ENCODE measurements at places on chromosomes 5 and 9.

GRCh38 chr9:111815285-111816070 is 20.7 kb upstream of the SHOC1 start:
- no peak for DNase-seq

GRCh38 chr5:110475529-110475928 is 250.9 kb downstream of the TMEM232 start:
- no peak for DNase-seq

DNA sequence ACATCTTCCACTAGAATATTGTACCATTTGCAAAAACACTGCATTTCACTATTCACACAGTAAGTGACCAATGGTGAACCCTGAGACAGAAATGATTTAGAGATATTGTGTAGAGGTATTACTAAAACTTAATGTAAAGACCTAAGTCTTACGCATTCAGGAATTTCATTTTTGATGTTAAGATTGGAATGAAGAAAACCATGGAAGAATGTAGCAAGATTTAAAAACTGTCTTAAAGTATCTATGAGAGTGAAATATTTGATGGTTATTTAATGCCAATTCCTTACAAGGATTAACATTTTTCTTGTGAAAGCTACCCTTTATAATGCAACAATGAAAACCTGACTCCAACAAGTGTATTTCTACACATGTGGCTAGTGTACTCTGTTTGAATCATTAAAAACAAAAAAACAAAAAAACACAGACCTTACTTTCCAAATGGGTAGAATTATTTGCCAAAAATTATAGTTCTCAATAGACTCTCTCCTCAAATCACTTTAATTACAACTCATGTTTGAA is 172.0 kb downstream of the NNT start:
- no peak for DNase-seq

DNA sequence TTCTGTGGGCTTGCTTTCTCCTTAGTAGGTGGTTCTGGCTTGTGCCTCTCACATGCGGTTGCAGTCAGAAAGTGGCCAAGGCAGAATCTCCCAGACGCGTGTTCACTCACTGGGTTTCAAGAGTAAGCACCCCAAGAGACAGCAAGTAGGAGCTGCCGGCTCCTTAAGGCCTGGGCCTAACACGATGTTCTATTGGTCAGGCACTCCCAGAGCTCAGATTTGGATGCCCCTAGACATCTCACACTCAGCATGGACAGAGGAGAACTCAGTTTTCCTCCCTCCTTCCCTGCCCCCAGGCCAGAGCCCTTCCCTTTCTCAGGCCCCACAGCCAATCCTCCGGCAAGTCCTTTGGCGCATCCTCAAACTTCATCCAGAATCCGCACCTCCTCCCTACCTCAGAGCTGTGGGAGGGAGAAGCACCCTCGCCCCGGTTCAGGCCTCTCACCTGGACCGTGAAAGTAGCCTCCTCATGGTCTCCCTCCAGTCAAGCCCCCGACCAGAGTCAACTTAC is 6.5 kb upstream of the CARD19 start:
- no peak for DNase-seq

DNA sequence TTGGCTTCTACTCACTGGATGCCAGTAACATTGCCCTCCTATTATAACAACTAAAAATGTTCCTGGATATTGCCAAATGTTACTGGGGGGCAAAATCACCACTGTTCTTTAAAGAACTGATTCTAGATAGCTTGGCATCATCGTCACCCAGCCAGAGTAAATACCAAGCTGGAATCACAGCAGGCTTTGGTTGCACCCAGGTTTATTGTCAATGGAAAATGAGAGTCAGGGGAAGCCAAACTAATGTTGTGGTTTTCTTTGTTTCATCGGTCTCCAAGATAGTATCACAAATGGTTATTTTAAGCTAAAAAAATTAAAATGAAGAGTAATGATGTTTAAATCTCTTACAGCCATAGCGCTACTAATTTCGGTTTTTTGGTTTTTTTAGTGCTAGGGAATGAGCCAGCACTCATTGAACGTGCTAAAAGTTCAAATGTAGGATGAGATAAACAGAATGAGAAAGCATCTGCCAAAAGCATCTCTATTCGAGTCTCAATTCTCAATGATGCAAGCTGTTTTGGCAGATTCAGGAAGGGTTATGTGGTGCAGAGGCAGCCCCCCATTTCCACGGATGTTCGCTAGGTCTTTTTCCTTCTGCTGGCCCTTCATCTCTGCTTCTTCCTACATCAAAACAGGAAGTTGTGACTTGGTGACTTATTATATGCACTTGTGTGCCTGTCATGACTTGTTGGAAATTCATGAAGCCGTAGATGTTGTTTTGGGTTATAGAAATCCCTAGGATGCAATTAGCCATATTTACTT is 558.0 kb downstream of the EBF1 start:
- DNase-seq, result no peak

- DNase-seq, result no peak
These were observed 25.5 kb downstream of the AGTPBP1 start for GRCh38 chr9:85716031-85716877.

GRCh38 chr5:33188089-33188488 is 252.7 kb upstream of the TARS1 start:
- no peak for DNase-seq

- DNase-seq, result no peak
These were observed 68.6 kb downstream of the NLN start for GRCh38 chr5:65790371-65791163.

DNA sequence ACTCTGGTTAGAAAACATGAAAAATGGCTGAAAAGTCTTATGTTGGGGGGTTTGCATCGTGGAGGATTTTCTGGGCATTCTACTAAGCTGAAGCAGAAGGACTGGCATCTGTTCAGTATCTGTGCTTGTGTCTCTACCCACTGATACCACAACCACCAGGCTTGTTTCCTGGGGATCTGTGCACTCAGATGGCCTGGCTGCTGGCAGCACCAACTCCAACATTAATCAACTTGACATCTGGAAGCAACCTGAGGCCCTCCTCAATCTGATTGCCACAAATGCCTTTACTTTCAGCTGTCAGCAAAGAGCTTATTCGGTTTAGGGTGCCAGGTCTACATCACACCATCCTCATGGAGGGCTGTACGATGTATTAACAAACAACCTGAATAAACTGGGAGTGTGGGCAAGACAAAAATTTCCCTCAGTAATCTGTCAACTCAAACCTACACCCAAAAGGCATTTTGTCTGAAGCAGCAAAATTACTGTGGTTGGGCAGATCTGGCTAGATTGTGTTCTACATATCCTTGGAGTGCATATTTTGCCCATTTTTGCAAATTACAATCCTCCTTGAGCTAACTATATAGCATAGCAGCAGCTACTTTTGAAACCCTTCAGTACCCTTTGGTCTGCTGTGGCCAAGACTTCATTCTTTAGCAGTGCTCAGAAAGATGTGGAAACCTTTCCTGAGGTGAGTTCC is 74.6 kb downstream of the FOXD1 start:
- no peak for DNase-seq

DNA sequence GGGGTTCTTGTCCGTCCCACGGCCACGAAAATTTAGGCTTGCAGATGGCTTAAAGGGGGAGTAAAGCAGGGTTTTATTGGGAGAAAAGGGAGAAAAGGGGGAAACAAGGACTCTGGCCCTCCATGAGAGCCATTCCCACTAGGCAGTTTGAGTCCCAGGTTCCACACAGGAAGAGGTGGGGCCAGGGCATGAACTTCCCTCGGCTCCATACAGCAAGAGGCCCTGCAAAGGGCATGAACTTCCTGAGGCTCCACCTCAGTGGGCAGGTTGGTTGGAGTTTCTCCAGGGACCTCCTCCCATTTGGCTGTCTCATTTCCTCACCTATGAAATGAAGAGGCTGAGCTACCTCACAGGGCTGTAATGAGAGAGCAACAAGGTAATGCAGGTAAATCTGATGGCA is 229.7 kb downstream of the MAT2B start:
- no peak for DNase-seq

Data from Ammon's horn (tissue), 1 donor.